Stimulated activated CD8-positive, alpha-beta memory T cell treated with anti-CD3 and anti-CD28 coated beads, Interleukin-4, amount 100 ng/mL, for 1 hour (primary cell): ENCODE measurements at places on chromosomes 7 and 10.

GRCh38 chr7:140245611-140246105 is 68.9 kb upstream of the KDM7A start:
- DNase-seq: no peak

GRCh38 chr10:87750817-87751216 is 67.2 kb downstream of the ATAD1 start:
- no peak for DNase-seq

DNA sequence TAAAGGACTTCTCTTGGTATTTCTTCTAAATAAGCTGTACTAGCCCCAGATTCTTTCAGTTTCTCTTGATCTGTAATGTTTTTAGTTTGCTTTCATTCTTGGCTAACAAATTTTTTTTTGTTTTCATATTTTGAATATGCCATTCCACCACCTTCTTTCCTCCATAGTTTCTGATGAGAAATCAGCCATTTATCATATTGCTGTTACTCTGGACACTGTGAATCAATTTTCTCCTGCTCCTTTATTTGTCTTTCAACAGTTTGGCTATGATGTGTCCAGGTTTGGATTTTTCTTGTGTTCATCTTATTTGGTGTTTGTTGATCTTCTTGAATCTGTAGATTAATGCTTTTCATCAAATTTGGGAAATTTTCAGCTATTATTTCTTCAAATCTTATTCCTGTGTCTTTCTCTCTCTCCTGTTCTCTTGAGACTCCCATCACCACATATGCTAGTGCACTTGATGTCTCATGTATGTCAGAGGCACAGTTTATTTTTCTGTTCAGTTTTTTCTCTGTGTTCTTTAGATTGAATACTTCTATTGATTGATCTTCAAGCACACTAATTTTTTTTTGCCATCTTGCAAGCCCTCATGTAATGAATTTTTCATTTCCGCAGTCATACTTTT is 15.0 kb downstream of the ELFN1 start:
- DNase-seq: no peak

DNA sequence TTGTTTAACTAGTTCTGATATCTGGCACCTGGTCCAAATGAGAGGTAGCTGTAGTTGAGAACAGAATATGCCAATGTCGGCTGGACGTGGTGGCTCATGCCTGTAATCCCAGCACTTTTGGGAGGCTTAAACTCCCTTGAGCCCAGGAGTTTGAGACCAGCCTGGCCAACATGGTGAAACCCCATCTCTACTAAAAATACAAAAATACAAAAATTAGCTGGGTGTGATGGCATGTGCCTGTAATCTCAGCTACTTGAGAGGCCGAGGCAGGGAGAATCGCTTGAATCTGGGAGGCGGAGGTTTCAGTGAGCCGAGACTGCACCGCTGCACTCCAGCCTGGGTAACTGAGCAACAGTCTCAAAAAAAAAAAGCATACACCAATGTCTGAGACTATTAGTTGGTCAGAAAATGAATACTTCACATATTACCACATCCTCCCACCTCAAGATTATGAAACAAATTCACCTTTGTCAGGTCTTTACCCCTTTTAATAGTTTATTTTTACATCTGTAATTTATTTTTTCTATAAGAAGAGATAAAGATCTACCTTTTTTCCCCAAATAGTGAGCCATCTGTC is 38.8 kb downstream of the EPC1 start:
- no peak for DNase-seq

DNA sequence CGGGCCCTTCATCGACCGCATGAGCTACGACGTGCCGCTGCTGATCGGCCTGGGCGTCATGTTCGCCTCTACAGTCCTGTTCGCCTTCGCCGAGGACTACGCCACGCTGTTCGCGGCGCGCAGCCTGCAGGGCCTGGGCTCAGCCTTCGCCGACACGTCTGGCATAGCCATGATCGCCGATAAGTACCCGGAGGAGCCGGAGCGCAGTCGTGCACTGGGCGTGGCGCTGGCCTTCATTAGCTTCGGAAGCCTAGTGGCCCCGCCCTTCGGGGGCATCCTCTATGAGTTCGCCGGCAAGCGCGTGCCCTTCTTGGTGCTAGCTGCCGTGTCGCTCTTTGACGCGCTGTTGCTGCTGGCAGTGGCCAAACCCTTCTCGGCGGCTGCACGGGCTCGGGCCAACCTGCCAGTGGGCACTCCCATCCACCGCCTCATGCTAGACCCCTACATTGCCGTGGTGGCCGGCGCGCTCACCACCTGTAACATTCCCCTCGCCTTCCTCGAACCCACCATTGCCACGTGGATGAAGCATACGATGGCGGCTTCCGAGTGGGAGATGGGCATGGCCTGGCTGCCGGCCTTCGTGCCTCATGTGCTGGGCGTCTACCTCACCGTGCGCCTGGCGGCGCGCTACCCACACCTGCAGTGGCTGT is 1.2 kb downstream of the SLC18A3 start:
- DNase-seq: no peak

DNA sequence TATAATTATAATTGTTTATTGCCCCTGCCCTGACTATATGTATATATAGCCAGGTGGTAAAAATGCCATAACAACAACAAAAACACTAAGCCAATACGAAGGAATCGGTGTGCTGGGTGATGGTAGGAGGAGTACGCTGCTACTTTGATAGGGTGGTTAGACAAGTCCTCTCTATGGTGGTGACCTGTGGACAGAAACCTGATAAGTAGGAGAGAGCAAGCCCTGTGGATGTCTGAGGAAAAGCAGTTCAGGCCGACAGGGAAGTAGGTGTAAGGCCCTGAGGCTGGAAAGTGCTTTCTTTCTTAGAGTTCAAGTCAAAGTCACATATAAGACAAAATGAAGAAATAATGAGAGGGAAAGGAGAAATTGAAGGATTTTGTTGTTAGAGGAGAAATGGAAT is 823.8 kb upstream of the CELF2 start:
- no peak for DNase-seq

GRCh38 chr10:34137201-34137600 is 677.9 kb downstream of the PARD3 start:
- no peak for DNase-seq

GRCh38 chr7:41232086-41232485 is 470.8 kb downstream of the INHBA start:
- DNase-seq: no peak

DNA sequence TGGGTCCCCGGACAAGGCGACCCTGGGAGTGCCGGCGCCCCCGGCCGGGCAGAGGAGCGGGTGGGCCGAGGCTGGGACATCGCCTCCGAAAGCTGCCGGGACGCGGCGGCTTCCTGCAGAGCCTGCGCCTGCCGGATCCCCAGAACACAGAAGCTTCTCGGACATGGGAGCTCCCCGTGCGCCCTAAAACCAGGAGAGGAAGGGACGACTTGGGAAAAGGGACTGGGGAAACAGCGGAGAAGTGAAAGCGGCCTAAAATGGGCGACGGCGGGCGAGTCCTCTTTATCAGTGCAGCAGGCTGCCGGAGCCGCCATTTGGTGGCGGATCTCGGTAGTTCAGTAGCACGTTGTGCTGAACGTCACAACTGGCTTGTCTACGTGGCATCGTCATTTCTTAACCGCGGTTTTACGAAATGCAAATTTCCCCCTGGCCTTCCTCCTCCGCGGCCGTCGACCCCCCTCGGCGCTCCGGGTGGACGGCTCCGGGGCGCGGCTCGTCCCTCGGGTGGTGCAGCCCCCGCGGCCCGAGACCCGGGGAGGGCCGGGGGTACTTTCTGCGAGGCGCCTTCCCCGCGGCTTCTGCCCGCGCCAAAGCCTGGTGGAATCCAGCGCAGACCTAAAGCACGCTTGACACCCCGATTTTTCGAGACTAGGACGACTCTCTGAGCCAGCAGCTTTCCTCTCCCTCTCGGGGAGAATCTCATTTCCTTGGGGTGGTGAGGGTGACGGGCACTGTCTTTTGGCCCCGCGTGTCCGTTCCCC is 9.9 kb upstream of the SPAG6 start:
- DNase-seq: no peak

- DNase-seq: no peak
These were observed 3.0 kb downstream of the ADARB2 start for GRCh38 chr10:1734288-1734687.

- no peak for DNase-seq
These were observed 33.7 kb upstream of the PTF1A start for GRCh38 chr10:23158370-23158769.

- no peak for DNase-seq
These were observed at the start of gene FERD3L for GRCh38 chr7:19144661-19145433. FERD3L (minus strand) TSS chr7:19145421; CDS start chr7:19145362, 59 bp downstream.

DNA sequence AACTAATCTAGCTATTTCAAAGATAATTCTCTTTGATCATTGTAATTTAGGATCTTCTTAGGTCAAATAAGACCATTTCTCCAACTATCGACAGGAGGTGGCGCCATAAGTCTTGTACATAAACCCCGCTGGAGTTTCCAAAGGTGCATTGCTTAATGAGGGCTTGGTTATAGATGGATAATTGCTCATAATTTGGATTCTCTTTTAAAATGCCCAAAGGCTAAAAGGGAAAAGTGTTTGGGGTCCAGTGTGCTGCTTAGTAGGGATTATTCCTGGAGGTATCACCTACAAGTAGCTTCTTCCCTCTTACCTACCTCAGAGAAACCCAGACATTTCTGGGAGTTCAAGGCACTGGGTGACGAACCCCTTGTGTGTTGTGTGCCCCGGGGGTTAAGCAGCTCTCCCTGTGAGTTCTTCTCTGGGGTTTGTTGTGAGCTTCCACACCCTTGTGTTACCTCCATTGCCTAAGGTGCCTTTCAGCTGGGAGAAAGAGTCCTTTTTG is 75.2 kb downstream of the PAXIP1 start:
- peak; percentile 46 for DNase-seq

DNA sequence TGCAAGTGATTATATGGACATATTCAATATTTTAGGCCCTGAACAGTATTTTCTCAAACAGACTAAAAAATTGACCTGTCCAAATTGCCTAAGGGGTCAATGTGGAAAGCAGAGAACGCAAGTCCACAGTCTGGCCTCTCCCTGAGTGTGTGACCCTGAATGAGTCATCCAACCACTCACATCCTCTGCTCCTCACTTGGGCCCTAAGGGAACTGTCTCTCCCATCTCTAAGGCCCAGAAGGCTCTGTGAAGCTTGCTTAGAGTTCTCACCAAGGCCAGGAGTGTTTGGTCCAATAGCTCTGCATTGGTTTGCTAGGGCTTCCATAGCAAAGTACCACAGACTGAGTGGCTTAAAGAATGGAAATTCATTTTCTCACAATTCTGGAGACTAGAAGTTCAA is 155.1 kb downstream of the LSM5 start:
- no peak for DNase-seq

DNA sequence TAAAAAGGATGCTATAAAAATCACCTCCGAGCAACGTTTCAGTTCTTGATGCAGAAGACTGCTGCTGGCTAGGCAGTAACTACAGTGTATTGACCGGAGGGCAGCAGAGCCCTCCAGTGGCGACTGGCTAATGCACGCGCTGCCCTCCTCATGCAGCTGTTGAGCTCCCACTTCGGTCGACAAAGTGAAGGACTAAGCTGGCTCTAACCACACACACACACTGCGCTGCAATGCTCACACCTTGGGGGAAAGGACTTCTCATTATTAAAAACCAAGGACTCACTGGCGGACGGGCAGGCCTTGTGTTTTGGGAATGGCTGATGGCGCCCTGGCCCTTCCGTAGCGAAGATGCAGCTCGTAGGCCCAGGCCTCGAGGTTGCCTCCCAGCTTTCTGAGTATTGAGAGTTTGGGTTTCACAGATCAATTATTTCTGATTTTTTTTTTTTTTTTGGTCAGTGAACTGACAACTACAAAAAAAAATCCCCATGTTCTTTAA is 120.9 kb upstream of the DIP2C start:
- no peak for DNase-seq

- no peak for DNase-seq
These were observed 359.0 kb downstream of the ADRA2A start for GRCh38 chr10:111435871-111436270.

GRCh38 chr7:151382079-151382885 is 27.6 kb downstream of the WDR86 start:
- no peak for DNase-seq

DNA sequence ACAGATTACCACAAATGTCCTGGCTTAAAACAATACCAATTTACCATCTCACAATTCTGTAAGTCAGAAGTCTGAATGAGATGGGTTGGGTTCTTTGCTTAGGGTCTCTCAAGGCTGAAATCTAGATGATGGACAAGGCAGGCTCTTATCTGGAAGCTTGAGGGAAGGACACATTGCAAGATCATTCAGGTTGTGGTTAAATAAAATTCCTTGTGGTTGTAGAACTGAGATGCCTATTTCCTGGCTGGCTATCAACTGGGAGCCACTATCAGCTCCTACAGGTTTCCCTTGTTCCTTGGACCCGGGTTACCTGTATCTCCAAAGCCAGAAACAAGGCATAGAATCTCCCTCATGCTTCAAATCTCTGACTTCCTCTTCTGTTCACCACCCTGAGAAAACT is 148.4 kb downstream of the MDFIC start:
- no peak for DNase-seq

GRCh38 chr7:114554781-114555537 is 140.3 kb downstream of the FOXP2 start:
- no peak for DNase-seq

GRCh38 chr10:118106426-118106825 is 59.7 kb upstream of the RAB11FIP2 start:
- DNase-seq: no peak

GRCh38 chr10:69445041-69445440 is 6.2 kb upstream of the TSPAN15 start:
- DNase-seq: no peak
